ENCODE measurements at places on chromosomes 16 and 17.

GRCh38 chr17:82477934-82478333, 19.4 kb downstream of the NARF start:
- DNase-seq = no peak

DNA sequence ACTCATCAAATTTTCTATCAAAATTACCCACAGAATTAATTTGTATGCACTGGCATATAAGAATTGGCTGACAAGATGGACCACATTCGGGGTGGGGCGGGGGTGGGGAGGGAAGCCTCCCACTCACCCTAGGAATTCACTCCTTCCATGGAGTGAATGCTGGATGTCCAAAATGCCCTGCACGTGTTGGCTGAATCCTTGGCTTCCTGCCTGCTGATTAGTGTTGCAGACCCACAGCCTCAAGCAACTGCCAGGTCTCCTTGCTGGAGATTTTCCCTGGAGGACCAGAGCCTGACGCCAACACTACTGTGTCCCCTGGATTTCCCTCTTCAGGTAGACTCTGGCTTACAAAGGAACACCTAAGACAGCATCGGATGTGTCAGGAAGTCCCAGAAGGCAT, 575.7 kb upstream of the CDH11 start:
- no peak for DNase-seq

DNA sequence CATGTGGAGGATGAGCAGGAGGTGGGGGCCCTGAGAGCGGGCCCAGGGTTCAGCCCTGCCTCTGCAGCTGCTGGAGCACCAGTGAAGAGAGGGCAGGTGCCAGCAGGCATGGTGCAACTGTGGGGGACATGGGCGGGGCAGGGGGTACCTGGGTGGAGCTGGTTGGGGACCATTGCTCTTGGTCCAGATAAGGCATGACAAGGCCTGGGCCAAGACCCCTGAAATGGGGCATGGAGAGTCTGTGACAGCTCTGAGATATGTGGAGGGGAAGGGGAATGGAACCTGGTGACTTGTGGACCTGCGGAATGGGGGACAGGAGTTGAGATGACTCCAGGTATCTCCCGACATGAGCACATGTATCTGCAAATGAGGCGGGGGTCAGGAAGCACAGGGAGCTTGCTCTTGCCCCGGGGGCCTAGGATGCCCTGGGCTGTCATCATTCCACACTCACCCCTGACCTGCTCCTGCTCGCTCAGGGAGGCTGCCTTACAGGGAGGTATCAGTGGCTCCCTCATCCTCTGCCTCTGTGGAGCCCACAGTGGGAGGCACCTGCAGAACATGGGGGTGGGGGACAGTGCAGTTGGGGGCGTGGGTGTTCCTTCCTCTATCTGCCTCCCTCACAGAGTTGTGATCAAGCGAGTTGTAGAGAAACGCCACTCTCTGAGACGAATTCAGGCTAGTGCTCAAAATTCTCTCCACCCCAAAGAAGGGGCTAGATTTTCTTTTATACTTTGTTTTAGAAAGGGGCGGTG, 40.2 kb downstream of the TMEM235 start:
- DNase-seq = no peak

DNA sequence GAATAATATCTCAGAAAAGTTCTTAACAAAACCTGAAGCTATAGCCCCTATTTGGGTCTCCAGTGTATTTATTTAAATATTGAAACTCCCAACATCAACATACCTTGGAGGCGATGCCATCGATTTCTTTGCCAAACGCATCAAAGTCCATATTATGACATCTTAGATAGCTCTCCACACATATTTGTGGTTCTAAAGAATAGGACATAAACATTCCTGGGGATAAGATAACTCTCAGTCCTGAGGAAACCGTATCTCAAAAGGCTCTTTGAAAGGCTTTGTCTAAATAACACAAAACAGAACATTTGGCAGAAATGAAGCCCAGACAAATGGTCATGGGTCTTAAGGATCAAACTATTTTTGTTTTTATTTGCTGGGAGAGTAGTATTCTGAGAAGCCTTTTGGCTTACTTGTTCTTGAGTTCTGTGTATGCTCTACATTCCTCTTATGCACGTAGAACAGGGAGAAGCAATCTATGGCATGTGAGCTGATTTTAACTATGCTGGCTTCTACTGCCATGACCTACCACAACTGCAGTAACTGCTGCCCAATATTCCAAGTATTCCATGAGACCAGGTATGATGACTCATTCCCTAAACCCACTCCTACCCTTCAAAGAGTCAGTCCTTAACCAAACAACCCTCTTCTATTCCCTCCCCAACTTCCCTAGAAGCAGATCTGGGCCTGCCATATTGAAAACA, 279.0 kb upstream of the ZFHX3 start:
- no peak for DNase-seq

DNA sequence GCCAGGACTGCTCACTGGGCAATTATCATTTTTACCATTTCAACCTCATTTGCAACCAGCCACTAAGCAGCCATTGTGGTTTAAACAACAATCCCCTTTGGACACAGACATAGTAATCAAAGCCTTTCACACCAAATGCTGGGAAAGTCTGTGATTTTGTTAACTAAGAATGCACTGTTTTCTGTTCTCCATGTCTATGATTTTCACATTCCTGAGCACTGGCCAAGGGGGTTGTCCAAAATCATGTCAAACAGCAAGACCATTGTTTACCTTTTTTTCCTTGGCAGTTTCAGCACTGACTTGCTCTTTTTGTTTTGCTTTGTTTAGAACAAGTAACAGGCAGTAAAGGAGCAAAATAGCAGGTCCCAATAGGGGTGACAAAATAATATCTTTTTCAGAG, 106.3 kb upstream of the SIAH1 start:
- DNase-seq = no peak

DNA sequence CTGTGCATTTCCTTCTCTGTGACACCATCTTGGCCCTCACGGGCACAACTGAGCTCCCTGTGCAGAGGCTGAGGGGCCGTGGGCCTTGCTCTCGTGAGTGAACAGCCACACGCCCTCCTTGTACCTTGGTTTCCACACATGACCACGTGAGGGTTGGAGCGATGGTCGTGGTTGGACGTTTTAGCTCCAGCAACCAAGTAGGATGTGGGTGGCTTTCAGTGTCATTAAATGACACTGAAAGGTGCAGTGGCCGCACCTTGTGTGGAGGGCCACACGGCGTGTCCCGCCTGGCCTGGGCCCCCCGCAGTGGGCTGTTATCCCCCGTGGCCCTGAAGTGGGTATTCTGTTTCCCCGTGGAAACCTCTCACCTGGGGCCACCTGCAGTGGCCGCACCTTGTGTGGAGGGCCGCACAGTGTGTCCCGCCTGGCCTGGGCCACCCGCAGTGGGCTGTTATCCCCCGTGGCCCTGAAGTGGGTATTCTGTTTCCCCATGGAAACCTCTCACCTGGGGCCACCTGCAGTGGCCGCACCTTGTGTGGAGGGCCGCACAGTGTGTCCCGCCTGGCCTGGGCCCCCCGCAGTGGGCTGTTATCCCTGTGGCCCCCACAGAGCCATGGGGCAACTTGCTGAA, 28.2 kb downstream of the ACSF3 start:
- no peak for DNase-seq

DNA sequence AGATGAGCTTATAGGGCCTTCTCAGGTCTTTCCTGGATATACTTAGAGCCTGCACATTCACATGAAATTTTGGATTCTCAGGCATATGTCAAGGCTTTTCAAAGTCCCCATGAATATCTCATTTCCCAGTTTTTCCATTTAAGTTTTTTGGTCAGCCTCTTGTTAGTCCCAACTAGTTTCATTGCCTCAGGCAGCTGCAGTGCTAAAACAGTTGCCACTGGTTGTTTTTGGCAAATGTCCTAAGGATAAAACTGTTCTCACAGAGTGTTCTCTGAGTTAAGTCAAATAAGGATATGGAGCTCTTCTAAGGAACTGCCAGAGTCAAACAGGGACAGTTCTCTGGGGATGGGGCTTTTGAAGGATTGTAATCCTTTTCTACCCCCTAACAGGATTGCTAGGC, 39.9 kb upstream of the ABCC11 start:
- DNase-seq = no peak

GRCh38 chr17:42202696-42203095, 8.4 kb upstream of the GHDC start:
- DNase-seq = no peak

DNA sequence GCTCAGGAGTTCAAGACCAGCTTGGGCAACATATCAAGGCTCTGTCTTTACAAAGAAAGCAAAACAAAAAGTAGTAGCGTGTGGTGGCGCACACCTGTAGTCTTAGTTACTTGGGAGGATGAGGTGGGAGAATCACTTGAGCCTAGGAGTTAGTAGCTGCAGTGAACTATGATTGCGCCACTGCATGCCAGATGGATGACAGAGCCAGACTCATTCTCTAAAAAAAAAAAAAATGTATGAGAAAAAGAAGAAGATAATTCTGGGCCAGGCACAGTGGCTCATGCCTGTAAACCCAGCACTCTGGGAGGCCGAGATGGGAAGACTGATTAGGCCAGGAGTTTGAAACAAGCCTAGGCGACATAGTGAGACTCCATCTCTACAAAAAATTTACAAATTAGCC, 28.5 kb downstream of the STAT5B start:
- DNase-seq = no peak

DNA sequence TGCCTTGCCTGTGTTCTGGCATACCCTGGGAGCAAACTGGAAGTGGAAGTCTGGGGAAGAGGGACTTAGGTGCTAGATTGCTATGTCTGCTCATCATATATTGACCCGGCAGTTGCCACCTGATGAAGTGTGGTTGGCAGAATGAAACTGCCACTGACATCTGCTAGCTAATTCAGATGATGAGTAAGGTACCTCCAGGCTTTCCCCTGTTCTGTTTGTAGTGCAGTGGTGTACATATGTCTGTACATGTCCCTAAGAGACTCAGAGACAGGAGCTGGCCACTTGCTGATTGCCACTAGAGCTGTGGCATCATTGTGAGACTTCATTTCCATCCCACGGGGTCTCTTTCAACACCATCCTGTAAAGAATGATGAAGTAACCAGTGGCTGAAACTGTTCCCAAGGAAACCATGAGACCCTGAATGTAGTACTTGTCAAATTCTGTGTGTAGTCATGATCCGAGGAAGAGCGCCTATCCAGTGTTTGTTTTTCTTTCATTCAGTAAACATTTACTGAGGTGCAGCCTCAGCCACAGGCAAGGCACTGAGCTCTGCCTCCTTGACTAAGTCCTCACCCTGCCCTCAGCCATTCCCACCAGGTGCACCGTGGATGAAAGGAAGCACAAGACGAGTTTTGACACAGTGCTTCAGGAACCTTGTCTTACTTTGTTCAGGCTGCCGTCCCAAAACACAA, 13.2 kb downstream of the CLUAP1 start:
- no peak for DNase-seq

- DNase-seq = no peak
Measured at GRCh38 chr17:81859906-81860755, at the start of gene P4HB. Gene P4HB, minus strand, starts transcription at chr17:81860535. Its CDS starts 64 bp downstream, at chr17:81860471.

DNA sequence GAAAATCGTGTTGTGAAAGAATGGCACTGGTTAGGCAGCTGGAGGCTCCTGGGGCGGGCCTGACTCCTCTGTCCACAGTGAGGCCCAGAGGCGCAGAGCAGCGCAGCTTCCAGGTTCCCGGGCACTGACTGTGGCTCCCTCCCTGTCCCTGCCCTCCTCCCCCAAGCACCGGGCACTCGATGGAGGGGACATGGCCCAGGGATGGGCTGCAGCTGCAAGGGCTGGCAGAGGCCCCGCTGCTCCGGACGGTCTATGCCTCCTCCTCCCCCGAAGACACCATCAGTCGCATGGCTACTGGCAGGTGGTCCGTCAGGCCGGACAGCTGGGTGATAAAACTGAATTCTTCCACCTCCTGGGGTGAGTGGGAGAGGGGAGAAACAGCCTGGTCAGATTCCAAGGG, 50.1 kb downstream of the PRMT7 start:
- no peak for DNase-seq

DNA sequence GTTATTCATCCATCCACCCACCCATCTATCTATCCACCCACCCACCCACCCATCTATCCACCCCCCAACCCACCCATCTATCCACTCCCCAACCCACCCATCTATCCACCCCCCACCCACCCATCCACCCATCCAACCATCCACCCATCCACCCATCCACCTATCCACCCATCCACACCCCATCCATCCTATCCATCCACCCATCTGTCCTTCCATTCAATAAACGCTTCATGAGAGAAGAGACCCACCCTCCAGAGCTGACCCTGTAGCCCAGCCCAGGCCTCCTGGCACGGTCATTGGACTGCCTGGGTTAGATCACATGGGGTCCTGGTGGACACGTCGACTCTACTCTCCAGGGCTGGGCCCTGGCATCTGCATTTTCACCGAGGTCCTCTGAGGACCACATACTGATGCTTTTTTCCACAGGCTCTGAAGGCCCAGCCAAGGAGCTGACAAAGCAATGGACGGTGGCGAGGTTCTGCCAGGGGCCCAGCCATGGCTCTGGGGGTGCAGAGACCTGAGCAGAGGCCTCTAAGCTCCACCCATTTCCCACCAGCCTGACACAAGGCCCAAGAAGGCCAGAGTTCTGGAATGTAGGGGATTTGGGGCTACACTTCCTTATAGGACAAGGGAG, 41.3 kb upstream of the SLC38A10 start:
- no peak for DNase-seq

- no peak for DNase-seq
Measured at GRCh38 chr17:4789701-4789950, 862 bp downstream of the GLTPD2 start.

DNA sequence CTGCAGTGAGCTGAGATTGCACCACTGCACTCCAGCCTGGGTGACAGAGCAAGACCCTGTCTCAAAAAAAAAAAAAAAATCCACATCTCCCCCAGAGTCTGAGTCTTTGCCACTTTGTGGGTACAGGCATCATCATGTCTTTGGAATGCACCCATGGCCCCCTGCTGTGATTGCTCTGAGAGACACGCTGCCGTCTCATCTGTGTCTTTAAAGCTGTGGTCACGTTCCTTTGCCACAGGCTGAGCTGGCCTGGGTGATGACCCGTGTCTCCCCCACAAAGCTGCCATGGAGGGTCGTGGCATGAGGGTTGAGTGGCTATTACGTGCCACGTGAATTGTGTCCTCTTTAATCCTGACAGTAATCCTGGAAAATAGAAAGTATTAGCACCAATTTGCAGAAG, 20.2 kb downstream of the CRISPLD2 start:
- no peak for DNase-seq

DNA sequence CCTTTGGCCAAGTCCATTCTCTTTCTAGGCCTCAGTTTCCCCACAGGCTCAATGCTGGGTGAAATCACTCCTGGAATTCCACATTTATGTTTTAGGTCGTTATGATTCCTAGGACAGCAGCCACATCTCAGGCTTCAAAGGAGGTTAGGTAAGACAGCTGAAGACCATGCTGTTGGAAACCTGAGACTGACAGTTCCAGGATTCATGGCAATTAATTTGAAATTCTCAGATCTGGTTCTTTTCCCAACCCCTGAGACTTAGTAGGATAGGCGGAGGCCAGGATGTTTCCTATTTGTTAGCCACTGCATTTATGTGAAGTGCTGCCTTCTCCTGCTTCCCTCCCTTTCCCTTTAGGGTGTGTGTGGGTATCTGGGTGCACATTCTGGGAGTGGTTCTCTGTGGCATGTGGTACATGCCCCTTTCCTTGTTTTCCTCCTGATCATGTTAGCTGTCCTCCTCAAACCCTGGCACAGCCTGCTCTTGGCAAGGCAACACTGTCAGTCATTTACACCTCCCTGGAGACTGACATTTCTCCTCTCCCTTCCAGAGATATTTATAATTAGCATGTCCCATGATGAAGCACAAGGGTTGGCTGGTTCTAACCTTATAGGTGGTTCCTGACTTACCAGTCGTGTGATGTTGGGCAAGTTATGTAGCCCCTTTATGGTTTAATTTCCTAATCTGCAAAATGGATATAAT, 91.4 kb upstream of the SALL1 start:
- no peak for DNase-seq
